Activated CD4-positive, alpha-beta T cell treated with anti-CD3 and anti-CD28 coated beads, Interleukin-2, amount 10 ng/mL, durations not matched to agents 24 days and 14 days (primary cell): ENCODE measurements at places on chromosomes 6 and 20. TPM values are rescaled to one million over a fixed set of nuclear protein-coding genes. Genes with fewer than 3 reads are reported as not detected.

DNA sequence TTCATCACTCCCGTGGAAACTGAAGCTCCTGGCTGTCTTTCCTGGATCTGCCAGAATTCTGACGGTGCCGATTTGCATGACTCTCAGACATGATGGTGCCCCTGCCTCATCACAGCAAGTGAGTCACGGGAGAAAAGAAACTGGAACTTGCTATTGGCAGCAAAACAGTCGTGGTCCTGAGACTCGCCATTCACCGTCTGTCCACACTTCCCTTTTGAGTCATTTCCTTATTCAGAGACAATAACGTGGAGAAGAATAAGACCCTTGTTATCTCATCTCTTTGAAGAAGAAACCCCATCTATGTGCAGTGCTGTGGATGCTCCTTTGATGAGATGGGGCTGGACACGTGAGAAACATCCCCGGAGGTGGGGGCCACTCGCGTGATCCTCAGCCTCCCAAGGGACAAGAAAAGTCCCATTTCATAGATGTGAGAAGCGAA lies 4.2 kb downstream of the GPR31 start:
- no peak for DNase-seq
- H3K27me3 ChIP-seq: peaks cover 4% of the 10 kb centered on the region
- H3K27ac ChIP-seq: no peak overlapping the region
- no peaks in the 10 kb centered on the region for H3K36me3 ChIP-seq
- no peak overlapping the region for H3K4me3 ChIP-seq

MEA1 gene
- 93.5 and 94.3 TPM in 2 replicates for total RNA-seq

EEF1A2 gene
- 0.28 and 0.66 TPM in 2 replicates for total RNA-seq

- H3K27ac ChIP-seq: no peak overlapping the region
- H3K4me3 ChIP-seq: no peak overlapping the region
- no peaks in the 10 kb centered on the region for H3K36me3 ChIP-seq
- DNase-seq: no peak
- peaks cover under 1% of the 10 kb centered on the region for H3K4me1 ChIP-seq
Observed at GRCh38 chr20:38128691-38129090, 36.4 kb downstream of the TGM2 start.

ZKSCAN3 gene
- 2.7 and 2.9 TPM in 2 replicates for total RNA-seq

PTCRA gene
- total RNA-seq: not detected in 2 replicates

PLAGL2 gene
- 119 and 120 TPM in 2 replicates for total RNA-seq

DNA sequence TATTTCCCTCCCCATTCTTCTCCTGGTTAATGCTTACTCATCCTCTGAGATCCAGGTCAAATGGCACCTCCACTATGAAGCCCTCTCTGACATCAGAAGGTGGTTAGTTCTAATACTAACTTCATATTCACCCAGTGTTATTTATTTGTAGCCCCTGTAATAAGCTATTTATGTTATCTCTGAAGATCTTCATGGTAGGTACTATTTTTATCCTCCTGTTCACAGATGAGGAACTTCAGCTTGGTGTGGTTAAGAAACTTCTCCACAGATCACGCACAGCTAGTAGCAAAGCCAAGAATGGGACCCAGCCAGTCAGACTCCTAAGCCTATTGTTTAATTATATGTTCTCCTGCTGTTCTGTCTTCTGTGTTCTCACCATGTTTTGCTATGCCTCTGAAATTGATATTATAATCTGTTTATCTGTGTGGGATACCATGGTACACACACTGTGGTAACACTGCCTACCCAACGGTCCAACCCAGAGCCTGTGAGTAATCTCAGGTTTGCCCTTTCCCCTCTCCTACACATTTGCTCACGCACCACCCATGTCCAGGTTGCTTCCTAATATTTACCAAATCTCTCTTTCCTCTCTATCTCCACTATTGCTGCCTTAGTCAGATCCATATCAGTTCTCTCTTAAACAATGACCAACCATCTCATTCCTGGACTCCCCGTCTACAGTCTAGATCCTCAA lies 98.4 kb downstream of the IPCEF1 start:
- peaks cover 19% of the 10 kb centered on the region for H3K27me3 ChIP-seq
- peaks cover 19% of the 10 kb centered on the region for H3K4me1 ChIP-seq
- no peak for DNase-seq
- no peak overlapping the region for H3K27ac ChIP-seq
- H3K36me3 ChIP-seq: peaks cover 11% of the 10 kb centered on the region

GTSF1L gene
- not detected in 2 replicates for total RNA-seq
